ENCODE measurements at places on chromosomes 5 and 9.

- DNase-seq: no peak
Measured at GRCh38 chr9:74554751-74555419, 57.8 kb downstream of the RORB start.

DNA sequence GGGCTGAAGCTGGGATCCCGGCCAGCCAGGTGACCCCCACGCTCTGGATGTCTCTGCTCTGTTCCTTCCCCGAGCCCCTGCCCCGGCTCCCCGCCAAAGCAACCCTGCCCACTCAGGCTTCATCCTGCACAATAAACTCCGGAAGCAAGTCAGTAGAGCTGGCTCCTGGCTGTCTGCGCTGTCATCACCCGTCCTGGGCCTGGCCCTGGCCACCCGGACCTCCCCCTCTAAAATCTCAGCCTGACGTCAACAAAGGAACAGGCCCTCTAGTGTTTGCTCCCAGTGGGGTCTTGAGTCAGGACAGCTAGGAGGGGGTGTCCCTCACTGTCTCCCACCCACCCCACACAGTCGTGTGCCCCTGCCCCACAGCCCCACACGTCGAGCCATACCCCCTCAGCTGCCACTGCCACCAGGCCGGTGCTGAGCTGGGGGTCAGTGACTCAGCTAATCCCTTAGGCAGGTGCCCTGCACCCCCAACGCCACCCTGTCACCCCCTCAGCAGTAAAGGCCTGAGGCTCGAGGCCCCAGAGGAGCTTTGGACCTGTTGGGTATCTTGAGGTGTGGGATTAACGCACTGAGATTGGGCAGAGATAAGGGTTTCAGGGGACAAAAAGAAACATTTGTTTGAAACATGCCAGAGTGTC lies 1.1 kb upstream of the LCNL1 start:
- DNase-seq: no peak

GRCh38 chr9:447230-448025 lies 232.8 kb downstream of the DOCK8 start:
- no peak for DNase-seq

DNA sequence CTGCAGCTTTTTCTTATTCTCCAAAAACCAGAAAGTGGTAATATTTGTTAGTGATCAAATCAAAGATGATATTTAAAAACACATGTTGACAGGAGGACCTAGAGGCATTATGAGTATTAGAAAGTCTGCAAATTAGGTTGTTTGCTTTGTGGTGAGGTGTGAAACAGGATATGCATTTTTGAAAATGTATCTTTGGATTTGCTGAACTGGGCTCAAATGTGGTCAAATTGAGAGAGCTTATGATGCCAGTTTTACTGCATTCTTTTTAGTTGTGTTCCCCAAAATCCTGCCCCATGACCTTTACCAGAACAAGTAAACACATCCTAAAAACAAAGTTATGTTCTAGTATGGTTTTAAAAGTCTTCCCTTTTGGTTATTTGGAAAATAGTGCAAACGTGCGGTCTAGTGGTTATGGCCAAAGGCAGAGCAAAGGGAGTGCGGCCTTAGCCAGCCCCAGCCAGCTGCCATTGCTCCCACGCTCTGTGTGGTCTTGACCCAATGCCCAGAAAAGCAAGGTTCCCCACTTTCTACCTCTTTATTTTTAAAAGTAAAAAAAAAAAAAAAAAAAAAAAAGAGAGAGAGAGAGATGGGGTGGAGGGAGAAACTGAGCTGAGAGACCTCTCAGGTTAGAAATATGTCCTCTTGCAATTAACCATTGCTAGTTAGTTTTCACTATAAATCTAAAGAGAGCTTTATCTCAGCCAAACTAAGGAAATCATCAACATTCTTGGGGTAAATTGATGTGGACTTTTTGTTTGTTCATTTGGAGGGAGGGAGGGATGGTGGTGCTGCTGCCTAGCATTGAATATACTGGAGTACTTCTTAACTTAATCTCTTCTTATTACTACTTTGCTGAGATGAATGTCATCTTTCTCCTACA lies 176.6 kb downstream of the ARHGAP26 start:
- no peak for DNase-seq

- DNase-seq: no peak
Measured at GRCh38 chr9:16082796-16083195, 530.0 kb downstream of the CCDC171 start.

DNA sequence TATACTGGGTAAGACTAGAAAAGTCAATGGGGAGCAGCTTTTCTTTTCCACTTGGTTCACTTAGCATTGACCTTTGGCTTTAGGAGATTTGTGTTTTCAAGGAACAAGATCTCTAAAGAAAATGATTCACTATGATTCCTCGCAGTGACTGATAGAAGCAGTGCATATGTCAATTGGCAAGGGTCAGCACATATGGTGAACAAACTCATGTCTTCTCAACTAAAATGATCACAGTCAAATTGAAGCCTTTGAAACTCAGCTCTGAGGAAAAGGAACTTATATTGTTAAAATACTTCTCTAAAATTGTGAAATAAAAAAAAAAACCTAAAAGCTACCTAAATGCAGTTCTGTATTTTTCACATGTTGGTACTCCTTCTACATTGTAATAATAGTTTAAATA lies 43.2 kb upstream of the IL7R start:
- no peak for DNase-seq

DNA sequence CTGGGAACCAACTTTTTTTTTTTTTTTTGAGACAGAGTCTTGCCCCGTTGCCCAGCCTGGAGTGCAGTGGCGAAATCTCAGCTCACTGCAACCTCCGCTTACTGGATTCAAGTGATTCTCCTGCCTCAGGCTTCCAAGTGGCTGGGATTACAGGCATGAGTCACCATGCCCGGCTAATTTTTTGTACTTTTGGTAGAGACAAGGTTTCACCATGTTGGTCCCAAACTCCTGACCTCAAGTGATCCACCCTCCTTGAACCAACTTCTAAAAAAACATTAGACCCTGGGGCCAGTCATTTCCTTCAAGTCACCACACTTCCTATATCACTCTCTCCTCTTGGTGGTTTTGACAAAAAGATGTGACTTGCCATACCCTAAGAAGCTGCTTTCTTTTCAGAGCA lies 10.9 kb upstream of the SHROOM1 start:
- DNase-seq: no peak

- no peak for DNase-seq
Measured at GRCh38 chr5:127324756-127325155, 34.2 kb downstream of the MEGF10 start.

DNA sequence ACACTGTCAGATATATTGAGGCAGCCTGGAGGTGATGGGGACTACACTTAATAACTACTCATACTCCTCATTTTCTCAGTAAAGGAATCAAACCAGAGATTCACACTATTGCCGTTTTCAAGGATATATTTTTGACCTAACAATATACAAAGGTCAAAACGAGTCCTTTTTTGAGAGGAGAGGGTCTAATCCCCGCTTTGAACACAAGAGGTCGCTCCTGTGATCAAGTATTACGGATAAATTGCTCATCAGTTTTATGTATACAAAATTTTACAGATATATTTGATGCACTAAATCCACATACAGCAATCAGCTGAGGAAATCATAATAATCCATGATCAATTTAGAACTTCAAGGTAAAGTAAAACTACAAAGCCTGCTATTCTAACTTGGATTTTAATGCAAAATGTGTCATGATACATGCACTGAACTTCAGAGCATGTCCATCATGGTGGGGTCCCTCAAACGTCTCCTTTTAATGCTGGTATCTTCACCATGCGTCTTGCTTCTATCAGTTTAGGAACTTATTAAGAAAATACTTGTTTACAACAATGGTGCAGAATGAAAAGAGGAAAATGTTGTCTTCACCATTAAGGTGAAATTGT lies 2.5 kb upstream of the ISL1 start:
- DNase-seq: no peak

DNA sequence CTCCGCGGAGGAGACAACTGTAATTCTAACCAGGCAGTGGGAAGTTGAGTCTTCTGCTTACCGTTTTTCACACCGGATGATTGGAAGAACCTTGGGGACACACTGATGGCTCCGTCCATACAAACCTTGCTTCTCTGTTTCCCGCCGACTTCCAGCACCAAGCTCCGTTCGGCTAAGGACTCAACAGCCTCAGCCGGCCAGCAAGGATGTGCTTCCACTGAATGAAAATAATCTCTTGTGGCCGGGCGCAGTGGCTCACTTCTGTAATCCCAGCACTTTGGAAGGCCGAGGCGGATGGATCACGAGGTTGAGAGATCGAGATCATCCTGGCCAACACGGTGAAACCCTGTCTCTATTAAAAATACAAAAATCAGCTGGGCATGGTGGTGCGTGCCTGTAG lies 1.8 kb upstream of the EDF1 start:
- no peak for DNase-seq

DNA sequence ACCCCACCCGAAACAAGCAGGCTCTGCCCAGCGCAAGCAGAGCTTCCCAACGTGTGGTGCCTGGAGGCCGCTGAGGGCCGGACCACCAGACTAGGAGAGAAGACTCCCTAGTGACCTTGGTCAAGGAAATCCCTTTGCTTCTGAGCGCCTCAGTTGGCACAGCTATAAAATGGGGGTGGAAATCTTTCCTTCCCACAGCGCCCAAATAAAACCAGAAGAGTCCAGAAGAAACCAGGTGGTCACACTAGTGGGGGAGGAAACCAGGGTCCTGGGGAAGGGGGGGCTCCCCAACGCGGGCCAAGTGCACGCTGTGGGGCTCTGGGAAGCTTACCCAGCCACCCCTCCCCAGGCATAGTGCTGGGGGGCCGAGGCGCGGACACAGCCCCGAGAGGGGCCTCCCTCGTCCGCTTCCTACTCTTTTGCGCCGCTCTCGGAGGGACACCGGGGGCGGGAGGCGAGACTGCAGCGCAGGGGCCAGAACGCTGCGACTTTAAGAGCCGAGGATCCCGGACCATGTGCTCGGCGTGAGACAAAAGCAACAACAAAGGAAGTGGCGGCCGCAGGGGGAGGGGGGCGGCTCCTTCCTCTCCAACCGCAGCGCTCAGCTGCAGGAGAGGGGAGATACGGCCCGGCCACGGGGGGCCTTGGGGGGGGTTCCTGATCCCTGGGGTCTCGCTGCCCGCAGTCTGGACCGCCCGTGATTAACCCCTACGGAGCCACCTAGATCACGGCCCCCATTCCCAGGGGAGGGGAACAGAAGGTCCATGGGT lies 885 bp downstream of the RNF44 start:
- DNase-seq: peak; percentile 41

GRCh38 chr9:98024702-98025101 lies 31.8 kb upstream of the NANS start:
- DNase-seq: peak; percentile 30

GRCh38 chr9:137312852-137313325 lies 10.8 kb upstream of the NRARP start:
- no peak for DNase-seq

- DNase-seq: no peak
Measured at GRCh38 chr5:109907731-109908130, 218.0 kb downstream of the MAN2A1 start.

DNA sequence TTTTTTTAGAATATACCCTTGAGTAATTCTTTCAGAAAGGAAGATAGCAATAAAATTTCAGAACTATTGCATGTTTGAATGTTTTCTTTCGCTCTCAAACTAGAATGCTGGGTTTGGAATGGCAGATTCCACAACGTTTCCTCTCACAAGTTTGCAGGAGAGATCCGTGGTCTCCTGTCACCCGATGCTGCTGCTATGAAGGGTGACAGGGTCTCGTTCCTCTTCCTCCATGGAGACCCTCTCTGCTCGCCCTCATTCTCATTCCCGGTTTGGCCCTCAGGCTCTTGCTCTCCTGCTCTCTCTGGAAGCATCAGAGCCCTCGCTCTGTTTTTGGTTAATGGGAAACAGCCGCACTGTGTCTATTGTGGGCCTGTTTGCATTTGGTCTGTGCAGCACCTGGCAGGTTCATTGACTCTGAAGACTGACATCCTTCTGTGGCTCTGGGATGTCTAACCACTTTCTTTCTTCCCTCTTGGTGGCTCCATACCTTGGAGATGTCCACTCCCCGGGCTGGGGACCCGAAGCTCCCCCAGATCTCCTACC lies 12.6 kb upstream of the FAM163B start:
- no peak for DNase-seq

GRCh38 chr5:150410524-150411244 lies 2.0 kb downstream of the CD74 start:
- DNase-seq: peak; percentile 77

GRCh38 chr5:2381861-2382260 lies 369.6 kb downstream of the IRX2 start:
- DNase-seq: no peak

GRCh38 chr9:994005-994404 lies 17.6 kb downstream of the DMRT3 start:
- DNase-seq: no peak

GRCh38 chr5:134245101-134245604 lies 19.3 kb upstream of the PPP2CA start:
- no peak for DNase-seq

DNA sequence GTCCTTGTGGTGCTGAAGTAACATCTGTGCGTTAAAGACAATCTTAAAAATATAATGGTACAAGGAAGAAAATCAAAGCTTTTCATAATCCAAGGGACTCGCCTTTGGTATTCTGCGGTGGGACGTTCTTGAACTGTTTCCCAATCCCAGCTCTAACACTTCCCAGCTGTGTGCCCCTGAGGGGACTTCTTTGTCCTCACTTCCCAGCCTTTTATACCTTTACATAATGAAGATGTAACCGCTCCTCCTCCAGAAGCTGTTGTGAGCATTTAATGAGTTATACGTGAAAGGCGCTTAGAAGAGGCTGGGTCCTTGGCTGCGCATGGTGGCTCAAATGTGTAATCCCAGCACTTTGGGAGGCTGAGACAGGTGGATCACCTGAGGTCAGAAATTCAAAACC lies 16.9 kb downstream of the STK10 start:
- DNase-seq: no peak

GRCh38 chr9:87796196-87796595 lies 70.3 kb downstream of the CTSL start:
- DNase-seq: no peak

DNA sequence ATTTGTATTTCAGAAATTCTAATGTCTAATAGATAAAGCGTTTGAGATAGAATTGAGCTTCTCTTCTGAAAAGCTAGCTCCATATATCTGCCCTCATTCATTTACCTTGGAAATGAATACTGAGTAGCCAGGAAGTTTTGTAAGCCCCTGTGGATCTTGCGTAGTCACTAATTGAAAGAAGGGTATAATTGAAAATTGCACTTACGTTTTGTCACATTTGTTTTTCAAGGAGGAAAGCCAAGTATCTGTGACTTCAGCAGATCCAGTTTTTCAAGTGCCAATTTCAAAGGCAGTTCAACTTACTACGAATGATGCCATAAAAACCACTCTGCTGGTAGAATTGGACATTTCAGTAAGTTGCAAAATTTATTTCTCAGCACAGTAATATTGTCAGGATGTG lies 14.0 kb downstream of the MTRR start:
- no peak for DNase-seq

GRCh38 chr9:97556721-97557605 lies 55.5 kb downstream of the TMOD1 start:
- no peak for DNase-seq

- DNase-seq: no peak
Measured at GRCh38 chr5:56705217-56705616, 110.1 kb upstream of the MAP3K1 start.

DNA sequence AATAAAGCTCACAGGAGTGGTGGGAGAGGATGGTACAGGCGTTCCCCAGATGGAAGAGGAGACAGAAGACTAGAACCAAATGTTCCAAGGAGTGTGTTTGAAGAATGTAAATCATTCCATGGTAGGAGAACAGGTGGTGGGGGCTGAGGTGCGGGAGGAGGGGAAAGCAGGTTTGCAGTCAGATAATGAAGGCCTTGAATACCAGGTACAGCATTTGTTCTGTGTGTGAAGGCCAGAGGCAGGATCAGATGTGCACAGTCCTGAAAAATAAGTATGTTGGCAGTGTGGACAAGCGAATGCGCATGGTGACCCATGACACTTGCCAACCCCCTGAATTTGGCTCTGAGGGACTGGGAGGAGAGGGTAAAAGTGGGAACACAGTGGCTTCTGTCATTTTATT lies 59.9 kb upstream of the ALDH1B1 start:
- DNase-seq: no peak

All from NCI-H1436 (cell line).